ENCODE measurements at places on chromosomes 12 and 14. TPM values are rescaled to one million over a fixed set of nuclear protein-coding genes. Genes with fewer than 3 reads are reported as not detected.

TAS2R42 gene
- not detected for total RNA-seq

SDS gene
- total RNA-seq = not detected

HAL gene
- 0.64 TPM for total RNA-seq

CAMKK2 gene
- total RNA-seq = 23.6 TPM

ATP2A2 gene
- total RNA-seq = 97.9 TPM

SLC25A21 gene
- 1.3 TPM for total RNA-seq

DAO gene
- not detected for total RNA-seq

INHBE gene
- total RNA-seq = not detected

ENDOU gene
- total RNA-seq = 0.95 TPM

ANKRD33 gene
- total RNA-seq = not detected

TRPV4 gene
- 0.45 TPM for total RNA-seq

MYH7 gene
- total RNA-seq = not detected

FAM186B gene
- total RNA-seq = 0.11 TPM

TMEM63C gene
- 0.24 TPM for total RNA-seq

AQP2 gene
- total RNA-seq = not detected

KLRC4 gene
- 0.60 TPM for total RNA-seq

CAPS2 gene
- total RNA-seq = 19.7 TPM

LRRC9 gene
- total RNA-seq = not detected

CCDC184 gene
- total RNA-seq = 16.6 TPM

DTX1 gene
- total RNA-seq = 0.86 TPM

ERO1A gene
- total RNA-seq = 27.8 TPM

CAND1 gene
- total RNA-seq = 123 TPM

FBLN5 gene
- total RNA-seq = 137 TPM

ATL1 gene
- 11.1 TPM for total RNA-seq

TSPAN19 gene
- not detected for total RNA-seq

LRP1-AS gene
- not detected for total RNA-seq

GNB3 gene
- 10.1 TPM for total RNA-seq

CERS5 gene
- 67.3 TPM for total RNA-seq

CD4 gene
- 9.1 TPM for total RNA-seq

TEX22 gene
- 2.6 TPM for total RNA-seq

PAH gene
- 1.3 TPM for total RNA-seq

TAS2R46 gene
- 1.8 TPM for total RNA-seq

OR6C4 gene
- total RNA-seq = not detected

ADAMTS20 gene
- total RNA-seq = 0.23 TPM

SYCP3 gene
- not detected for total RNA-seq

ZFHX2 gene
- total RNA-seq = 2.1 TPM

RESF1 gene
- total RNA-seq = 304 TPM

SOX5 gene
- total RNA-seq = 12.6 TPM

P2RX2 gene
- total RNA-seq = not detected

TAS2R31 gene
- 3.8 TPM for total RNA-seq

ARHGDIB gene
- total RNA-seq = 73.2 TPM

PTPRO gene
- 0.46 TPM for total RNA-seq

SLC25A47 gene
- not detected for total RNA-seq

FAM222A gene
- total RNA-seq = 16.3 TPM

STON2 gene
- 27.6 TPM for total RNA-seq

NEUROD4 gene
- not detected for total RNA-seq

NTF3 gene
- 4.5 TPM for total RNA-seq

MBD6 gene
- 103 TPM for total RNA-seq

MYO1H gene
- total RNA-seq = not detected

KRT3 gene
- not detected for total RNA-seq

LMNTD1 gene
- total RNA-seq = not detected

IRAK3 gene
- total RNA-seq = 7.9 TPM

MYF5 gene
- not detected for total RNA-seq

KLRB1 gene
- not detected for total RNA-seq
